GM19239 (cell line): ENCODE measurements at places on chromosomes 6 and 20.

- no peak for DNase-seq
Measured at GRCh38 chr20:11173916-11174315, 500.1 kb upstream of the JAG1 start.

DNA sequence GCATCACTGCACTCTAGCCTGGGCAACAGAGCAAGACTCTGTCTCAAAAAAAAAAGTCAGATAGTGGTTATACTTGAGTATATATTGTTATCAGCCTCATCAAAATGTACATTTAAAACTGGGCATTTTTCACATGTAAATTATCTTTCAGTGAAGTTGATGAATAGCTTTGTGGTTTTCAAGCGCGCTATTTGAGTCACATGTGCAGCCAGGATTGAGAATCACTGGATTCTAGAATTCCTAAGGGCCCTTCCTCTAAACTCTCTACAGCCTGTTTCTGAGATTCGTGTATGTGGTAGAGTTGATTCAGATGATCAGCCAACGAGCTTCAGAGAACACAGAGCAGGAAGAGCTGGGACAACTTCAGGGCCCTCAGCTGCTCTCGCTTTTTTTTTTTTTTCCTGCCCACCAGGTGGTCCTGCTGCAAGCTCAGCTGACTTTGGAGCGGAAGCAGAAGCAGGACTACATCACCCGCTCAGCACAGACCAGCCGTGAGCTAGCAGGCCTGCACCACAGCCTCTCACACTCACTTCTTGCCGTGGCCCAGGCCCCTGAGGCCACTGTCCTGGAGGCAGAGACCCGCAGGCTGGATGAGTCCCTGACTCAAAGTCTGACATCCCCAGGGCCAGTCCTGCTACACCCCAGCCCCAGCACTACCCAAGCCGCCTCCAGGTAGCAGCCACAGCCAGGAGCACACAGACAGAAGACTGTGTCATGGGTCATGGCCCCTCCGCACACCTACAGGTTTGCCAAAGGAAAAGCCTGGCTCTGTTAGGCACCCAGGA is 18.3 kb downstream of the C20orf173 start:
- DNase-seq: no peak

DNA sequence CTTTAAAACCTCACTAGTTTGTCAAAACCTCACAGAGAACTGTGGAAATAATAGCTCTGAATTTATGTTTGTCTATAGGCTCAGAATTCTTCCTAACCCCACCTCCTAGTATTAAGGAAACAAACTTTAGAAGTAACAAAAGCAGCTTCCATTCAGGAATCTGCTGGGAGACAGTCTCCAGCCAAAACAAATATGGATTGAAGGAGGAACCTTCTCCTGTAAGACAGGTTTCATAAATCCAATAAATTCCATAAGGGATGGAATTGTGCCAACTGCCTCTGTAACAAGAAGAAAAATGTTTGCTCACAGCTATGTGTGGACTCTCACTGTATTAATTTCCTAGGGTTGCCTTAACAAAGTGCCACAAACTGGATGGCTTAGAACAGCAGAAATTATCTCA is 7.5 kb downstream of the SYCP2 start:
- DNase-seq: no peak

GRCh38 chr20:53751620-53752318 is 158.1 kb upstream of the ZNF217 start:
- no peak for DNase-seq

DNA sequence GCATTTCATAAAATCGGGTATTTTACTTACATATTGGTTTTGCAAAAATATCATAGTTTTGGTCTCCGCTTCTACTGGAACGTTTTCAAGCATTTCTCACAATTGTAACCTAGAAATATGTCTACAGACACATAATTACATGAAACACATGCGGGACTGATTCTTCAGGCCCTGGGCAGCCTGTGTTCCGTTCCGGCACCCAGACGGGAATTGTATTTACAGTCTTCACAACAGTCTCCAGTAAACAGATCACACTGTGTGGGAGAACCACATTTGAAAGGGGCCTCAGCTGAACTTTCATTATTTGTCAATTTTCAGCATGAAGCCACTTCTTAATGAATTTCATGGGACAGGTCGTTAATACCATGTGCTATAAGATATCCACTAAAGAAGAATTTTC is 196.9 kb downstream of the DST start:
- no peak for DNase-seq

DNA sequence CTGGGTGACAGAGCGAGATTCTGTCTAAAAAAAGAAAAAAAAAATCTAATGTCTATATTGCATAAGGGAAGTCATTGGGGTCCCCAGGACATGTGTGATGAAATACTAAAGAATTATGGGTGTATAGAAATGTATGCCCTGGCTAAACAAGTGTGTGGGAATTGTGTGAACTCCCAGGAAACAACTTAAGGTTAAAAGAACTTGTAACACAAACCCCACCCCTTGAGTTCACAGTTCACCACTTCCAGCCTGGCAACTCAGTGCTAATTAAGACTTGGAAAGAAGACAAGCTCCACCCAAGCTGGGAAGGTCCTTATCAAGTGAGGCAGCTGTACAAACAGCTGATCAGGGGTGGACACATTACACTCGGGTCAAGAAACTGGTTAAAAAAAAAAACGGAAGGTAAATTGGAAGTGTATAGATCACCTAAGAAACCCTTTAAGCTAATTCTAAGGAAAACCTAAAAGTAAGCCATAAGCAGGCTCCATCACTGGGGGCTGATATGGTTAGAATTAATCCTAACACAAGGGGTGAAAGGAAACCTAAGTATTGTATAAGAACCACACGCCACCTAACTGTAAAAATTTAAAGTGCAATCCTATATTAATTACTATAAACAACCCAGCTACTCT is 25.2 kb downstream of the HLA-A start:
- no peak for DNase-seq

DNA sequence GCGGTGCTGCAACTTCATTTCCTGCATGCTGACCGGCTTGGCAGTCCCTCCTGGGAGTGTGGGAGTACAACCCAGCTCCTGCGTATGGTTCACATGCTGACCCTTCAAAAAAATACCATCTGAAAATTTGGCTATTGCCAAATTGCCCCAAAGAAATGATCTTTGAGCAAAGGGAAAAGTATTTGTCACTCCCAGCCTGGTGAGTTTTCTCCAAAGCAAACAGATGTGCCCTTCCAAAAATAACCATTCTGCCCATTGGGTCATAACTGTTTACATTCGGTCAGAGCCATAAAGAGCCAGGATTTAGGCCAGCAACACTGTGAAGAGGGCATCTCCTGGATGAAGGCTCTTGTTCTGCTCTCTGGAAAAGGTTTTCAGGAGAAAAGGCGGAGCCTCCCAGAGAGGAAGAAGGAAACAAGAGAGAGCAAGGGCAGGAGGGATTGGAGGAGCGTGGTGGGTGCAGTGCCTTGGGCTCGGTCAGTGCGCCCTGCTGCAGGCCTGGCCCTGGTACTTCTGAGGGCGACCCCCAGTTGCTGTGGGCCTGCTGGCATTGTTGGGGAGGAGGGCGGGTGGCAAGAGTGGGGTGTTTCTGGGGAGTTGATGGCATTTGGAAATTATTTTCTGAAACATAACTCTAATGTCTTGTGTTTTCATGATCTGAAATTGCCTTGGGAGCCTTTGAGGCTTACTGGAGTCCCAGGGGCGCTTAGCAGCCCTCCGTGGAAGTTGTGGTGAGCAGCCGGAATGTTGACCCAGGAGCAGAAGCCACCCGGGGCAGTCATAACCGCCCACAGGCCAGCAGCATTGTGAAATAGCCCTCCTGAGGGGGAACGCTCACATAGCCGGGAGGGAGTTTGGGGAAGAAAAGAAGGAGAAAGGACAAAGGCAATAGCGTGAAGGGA is 248.4 kb downstream of the MYLK4 start:
- DNase-seq: no peak

DNA sequence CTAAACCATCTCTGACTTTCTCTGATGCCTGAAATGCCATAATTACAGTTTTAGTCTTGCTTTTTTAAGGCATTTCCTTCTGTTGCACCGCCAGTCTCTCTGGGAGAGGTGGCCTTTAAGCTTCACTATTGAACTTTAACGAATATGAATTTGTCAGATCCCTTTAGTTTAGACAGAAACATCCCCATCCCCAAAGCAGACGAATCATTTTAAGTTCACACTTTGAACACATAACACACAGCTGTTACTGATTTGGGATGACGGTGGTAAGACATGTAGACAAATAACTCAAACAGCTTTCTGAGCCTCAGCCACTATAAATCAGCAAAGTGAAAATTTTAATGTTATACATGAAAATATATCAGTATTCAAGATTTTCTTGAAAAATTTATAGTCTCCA is 7.2 kb upstream of the IPCEF1 start:
- no peak for DNase-seq

- DNase-seq: no peak
Measured at GRCh38 chr6:93318121-93318520, 101.2 kb downstream of the EPHA7 start.

DNA sequence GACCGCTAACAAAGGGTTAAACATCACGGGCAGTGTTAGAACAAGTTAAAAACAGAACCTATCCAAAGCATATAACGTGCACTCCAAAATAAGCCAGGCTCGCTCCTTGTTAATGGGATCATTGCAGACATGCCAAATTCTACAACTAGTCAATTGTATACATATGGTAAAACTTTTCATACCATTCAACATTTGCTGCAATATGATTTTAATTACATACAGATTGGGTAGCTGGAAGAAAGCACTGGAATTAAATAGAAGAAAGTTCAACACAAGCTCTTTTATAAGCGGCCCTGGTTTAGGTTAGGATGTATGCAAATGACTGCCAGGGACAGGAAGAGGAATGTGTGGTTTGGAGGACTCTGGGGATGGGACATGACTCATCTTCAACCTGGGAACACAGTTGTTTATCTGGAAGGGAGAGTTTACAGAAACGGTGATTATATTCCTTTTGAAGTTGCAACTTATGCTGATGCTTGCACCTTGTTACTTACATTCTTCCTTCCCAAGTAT is 62.5 kb upstream of the TIAM2 start:
- no peak for DNase-seq

- no peak for DNase-seq
Measured at GRCh38 chr6:144283646-144284477, 1.3 kb upstream of the UTRN start.

DNA sequence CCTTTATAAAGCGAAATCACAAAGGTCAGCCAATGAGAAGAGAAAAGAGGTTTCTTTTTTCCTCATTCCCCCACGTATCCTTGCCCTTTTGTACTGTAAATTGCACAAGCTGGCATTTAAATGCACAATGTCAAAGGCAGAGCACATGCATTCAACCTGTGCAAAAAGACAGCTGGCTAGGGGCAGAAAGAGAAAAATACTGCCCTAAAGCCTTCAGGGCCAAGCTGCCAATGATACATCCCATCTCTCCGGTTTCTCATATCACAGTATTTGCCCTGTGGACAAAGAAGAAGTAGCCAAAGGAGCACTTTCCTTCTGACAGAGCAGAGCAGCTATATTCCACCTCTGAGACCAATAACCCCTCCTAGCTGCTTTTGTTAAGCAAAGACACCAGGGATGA is 219.2 kb downstream of the TRDN start:
- no peak for DNase-seq

DNA sequence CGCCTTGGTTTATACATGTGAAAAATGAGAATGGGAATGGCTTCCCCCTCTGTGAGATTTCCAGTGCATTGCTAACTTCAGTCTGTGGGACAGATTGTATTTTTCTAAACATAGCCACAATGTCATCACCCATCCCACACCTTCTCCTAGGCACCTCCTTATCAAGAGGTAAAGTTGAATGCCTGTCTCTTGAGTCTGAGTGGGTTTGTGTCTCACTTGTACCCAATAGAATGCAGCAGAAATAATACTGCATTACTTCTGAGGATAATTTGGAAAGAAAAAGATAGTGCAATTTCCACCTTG is 27.9 kb downstream of the RIN2 start:
- no peak for DNase-seq
